HuH-7 (cell line): ENCODE measurements at places on chromosomes 5 and 9.
A peak's percentile ranks its signal among the peaks of the same experiment; 100 is the strongest.

DNA sequence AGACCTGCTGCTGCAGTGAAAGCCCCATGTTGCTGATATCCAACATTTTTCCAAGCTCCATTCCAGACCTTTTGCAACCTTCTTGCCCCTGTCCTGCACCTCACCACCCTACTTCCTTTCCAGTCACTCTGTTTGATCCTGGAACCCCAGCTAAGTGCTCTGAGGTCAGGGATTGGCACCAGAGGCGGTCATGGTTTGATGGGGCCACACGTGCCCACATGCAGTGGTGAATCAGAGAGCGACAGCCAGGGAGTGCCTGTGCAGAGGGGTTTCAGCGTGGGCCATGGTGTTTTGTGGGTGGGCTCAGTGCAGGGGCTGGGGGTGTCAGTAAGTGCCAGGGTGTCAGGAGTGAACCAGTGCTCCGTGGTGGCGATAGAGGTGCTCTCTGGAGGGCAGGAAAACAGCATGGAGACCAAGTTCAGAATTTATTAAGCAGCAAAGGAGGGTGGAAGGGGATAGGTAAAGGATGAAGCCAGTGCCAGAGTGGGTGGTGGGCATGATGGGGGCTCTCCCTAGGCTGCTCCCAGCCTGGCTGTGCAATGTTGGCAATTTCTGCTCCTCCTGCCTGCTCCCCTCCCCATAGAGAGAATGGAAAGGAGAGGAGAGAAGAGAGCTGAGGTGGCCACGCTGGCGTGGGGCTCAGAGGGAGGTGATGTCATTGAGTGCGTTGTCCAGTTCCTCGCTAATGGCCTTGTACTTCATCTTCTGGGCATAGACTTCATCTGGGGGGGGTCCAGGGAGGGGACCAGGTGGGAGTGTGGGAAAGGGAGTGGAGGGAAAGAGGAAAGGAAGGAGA lies 7.0 kb downstream of the TPM2 start:
- no peak for DNase-seq

- peak; percentile 54 for DNase-seq
These were observed 276.5 kb downstream of the ARHGEF28 start for GRCh38 chr5:73902327-73903051.

GRCh38 chr9:98226516-98226915 lies 28.9 kb downstream of the TBC1D2 start:
- peak; percentile 63 for DNase-seq

GRCh38 chr5:127700237-127700766 lies 2.9 kb upstream of the CCDC192 start:
- no peak for DNase-seq

GRCh38 chr5:126233256-126233655 lies 190.0 kb upstream of the GRAMD2B start:
- DNase-seq, result no peak

- no peak for DNase-seq
These were observed 94.1 kb upstream of the LIFR start for GRCh38 chr5:38650540-38650939.

- DNase-seq, result no peak
These were observed 29.4 kb downstream of the SYK start for GRCh38 chr9:90830977-90831376.

DNA sequence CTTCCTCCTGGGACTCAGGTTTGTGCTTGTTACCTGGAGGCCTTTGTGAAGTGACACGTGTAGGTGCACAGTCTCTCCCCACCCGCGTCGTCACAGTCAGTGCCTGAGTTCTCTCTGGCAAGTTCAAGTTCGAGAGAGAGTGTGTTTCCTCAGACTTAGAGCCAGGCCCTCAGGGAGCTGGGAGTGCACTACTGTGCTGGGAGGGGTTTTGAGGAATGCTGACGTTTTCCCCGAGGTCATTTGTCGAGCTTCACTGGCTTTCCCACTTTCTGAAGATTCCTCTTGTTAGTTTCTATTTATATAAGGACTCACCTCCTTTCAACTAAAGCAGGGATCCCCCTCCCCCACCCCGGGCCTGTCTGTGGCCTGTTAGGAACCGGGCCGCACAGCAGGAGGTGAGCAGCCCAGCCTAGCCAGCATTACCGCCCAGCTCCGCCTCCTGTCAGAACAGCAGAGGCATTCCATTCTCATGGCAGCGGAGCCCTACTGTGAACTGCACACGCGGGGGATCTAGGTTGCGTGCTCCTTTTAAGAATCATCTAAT lies 209.2 kb downstream of the DIRAS2 start:
- DNase-seq, result no peak

GRCh38 chr5:99037668-99038067 lies 108.9 kb upstream of the CHD1 start:
- no peak for DNase-seq

DNA sequence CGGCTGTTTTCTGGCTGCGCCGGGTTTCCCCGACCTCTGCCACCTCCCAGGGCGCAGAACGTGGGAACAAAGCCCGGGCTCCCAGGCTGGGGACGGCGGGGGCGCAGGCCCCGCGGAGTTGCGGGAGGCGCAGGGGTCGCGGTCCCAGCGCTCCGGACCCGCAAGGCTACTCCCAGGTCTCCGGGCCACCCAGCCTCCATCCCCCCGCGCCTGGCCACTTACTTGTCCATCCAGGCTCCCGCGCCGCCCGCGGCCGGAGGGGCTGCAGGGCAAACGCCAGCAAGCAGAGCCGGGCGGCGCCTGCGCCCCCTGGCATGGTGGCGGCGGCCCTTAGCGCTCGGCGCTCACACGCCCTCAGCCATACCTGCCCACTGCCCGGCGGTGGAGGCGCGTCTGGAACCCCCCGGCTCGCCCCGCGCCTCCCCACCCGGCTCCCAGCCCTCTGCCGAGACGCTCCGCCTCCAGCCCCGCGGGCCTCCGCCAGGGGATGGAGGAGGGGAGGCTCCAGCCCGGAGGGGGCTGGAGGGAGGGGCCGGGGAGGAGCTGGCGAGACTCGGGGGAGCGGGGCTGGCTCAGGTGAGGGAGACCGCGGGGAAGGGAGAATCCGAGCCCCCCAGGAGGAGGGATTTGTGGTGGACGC lies at the start of gene ADAM19:
ADAM19 (minus strand) TSS at position 395 of the 640 bp plus-strand sequence; CDS start at position 316, 79 bp downstream.
- DNase-seq, result peak; percentile 44

GRCh38 chr5:151612689-151613427 lies 21.7 kb upstream of the FAT2 start:
- DNase-seq, result no peak

DNA sequence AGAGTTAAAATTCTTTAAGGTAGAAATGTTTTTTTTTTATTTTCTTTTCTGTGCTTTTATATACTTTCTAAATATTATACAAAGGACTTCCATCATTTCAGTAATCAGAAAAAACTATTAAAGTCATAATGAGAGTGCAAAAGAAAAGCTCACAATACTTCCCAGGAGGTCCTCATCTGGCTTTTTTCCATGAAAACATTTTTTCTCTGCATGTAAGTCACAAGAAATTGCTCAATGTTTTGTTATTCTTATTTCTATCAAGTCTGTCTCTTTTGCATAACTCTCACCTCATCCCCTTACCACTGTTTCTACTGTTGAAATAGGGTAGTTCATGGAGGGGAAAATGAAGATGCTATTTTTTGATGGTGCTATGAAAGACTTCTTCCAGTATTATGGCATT lies 375.0 kb downstream of the TMEM232 start:
- no peak for DNase-seq

DNA sequence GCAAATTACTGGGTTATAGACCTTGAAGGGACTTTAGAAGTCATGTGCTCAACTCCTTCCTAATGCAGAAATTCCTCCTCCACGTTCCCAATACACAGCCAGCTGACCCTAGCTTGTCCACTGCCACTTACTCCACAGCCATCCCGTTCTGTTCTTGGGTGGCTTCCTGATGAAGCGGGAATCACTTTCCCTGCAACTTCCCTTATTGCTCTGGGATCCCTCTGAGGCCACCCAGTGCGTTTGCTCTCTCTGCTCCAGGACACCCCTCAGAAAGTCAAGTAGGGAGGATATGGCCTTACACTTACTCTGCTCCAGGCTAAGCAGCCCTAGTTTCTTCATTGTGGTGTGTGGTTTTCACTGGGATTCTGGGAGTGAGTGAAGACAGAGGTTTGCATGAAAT lies 55.5 kb downstream of the GALNT12 start:
- no peak for DNase-seq

DNA sequence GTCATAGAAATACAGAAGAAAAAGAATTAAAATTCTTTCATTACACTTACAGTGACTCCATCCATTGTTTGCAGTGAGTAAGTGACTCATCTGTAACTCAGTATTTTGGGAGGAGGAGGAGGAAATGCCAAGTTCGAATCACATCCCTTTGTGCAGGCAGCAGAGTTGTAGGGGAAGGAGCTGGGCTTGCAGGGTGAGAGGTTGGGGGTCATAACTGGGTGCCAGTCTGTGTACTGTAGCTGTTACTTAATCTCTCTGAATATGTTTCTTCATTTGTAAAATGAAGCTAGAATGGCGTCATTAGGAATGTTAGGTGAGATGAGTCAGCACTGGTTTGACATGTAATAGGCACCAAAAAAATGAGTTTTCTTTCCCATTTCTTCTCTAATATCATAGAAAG lies 235.7 kb upstream of the ADAMTSL1 start:
- DNase-seq, result no peak

DNA sequence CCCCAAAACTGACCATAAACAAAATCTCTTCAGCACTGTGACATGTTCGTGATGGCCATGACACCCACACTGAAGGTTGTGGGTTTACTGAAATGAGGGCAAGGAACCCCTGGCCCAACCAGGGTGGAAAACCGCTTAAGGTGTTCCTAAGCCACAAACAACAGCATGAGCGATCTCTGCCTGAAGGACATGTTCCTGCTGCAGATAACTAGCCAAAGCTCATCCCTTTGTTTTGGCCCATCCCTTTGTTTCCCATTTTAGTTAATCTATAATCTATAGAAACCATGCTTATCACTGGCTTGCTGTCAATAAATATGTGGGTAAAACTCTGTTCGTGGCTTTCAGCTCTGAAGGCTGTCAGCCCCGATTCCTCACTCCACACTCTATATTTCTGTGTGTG lies 21.8 kb upstream of the TUT7 start:
- DNase-seq, result no peak

DNA sequence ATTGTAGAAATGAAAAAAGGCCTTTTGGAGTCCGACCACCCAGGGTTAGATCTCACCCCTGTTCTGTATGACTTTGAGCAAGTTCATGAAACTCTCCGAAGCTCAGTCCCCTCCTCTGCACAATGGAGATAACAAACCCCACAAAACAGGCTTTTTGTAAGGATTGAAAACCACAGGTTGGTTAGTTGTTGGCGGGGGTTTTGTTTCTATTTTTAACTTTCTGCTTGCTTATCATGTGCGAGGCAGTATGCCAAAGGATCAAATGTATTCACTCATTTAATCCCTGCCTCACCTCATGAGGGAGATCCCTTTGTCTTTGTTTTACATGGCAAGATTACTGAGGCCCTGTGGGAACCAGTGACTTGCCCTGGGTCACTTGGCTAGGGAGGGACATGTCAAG lies 539.1 kb downstream of the CDK5RAP2 start:
- no peak for DNase-seq

DNA sequence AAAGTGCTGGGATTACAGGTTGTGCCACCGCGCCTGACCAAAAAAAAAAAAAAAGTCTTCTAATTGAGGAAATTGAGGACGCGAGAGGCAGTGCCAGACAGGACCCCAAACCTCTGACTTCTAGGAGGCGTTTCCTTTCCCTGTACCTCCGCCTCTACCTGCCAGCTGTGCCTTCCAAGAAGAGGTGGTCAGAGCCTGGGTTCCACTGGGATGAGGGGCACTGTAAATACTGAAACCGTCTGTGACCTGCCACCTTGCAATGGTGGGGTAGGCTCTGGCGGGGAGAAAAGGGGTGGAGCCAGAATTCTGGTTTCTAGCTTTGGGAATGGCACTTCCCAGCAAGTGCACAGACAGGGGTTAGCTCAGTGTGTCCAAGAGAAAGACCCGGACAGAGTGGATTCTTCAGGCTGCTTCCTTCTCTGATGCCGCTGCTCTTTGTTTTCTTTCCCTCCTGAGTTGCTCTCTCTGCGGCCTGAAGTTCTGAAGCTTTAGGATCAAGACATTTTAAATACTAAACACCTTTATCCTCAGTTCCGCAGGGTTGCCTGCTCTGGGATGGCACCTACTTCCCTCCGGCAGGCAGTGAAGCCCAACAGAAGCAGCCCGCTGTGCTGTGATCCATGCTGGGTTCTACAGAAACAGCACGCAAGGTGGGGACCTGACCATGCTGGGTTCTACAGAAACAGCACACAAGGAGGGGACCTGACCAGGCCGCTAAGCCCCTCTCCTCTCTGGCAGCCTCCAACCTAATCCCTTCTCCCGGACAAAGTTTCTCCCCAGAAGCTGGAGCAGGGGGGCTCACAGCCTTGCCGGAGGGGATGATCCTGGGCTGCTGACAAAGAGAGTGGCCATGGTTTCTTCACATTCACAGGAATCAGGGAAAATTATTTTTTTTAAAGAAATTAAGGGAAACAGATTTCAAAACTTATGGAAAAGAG lies 65.2 kb downstream of the OTULIN start:
- no peak for DNase-seq

DNA sequence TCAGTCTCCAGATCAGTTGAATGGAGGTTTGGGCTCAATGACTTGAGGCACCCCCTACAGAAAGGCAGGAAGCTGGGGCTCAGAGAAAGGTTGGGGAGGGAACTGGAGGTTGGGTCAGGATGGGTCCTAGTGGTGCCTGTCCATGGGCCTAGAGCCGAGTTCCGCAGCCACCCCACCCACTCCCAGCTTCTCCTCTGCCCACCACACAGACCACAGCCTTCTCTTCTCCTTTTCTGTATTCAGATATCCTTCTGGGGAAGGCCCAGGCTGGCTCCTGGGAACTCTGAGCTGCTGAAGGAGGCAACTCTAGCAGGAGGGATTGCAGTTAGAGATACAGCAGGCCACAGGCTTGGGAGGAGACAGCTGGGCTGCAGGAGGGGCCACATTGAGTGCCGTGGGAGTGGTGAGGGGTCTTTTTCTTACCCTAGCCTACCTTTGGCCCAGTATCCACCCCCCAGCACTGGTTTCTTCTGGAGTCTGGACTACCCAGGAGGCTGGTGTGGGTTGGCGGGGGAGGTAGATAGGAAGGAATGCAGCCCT lies 15.4 kb upstream of the PTGS1 start:
- DNase-seq, result no peak

DNA sequence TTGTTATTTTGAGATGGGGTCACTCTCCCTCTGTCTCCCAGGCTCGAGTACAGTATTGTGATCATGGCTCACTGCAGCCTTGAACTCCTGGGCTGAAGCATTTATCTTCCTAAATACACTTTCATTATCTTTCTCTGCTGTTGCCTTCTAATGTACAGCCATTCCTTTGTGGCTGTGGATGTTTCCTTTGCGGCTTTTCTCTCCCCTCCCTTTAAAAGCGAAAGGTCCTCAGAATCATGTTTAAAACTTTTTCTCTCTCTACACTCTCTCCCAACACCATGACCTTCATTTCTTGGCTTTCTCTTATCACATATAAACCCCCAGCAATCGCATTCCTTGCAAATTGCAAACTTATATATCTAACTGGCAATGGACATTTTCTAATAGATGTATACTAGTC lies 1.6 kb downstream of the IFNA2 start:
- no peak for DNase-seq
